Activated naive CD4-positive, alpha-beta T cell treated with anti-CD3 and anti-CD28 coated beads for 36 hours (primary cell): ENCODE measurements at places on chromosomes 11 and 22. TPM values are rescaled to one million over a fixed set of nuclear protein-coding genes. Genes with fewer than 3 reads are reported as not detected.

The BRSK2 gene
- 0.17 TPM for total RNA-seq

The SCGB1A1 gene
- total RNA-seq = not detected

DNA sequence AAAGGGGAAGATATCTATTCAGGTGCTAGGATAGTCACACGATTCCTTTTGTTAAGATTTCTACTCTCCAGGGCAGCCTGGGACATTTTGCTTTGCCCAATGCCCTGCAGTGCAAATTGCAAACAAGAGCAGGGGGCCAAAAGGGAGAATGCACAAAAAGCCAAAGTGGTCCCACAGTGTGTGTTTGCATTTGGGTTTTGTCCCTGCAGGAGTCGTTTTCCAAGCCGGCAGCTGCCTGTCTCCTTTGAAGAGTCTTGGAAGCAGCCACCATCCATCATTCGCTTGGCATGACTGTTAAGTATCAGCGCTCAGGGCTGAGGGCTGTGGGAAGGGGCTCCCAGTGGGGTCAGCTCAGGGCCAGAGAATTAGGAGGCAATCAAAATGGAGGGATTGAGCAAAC, 184.7 kb downstream of the MIAT start:
- DNase-seq = no peak
- H3K36me3 ChIP-seq = no peaks in the 10 kb centered on the region
- H3K4me1 ChIP-seq = no peaks in the 10 kb centered on the region
- H3K27ac ChIP-seq = no peak overlapping the region
- no peaks in the 10 kb centered on the region for H3K27me3 ChIP-seq
- no peak overlapping the region for H3K4me3 ChIP-seq

DNA sequence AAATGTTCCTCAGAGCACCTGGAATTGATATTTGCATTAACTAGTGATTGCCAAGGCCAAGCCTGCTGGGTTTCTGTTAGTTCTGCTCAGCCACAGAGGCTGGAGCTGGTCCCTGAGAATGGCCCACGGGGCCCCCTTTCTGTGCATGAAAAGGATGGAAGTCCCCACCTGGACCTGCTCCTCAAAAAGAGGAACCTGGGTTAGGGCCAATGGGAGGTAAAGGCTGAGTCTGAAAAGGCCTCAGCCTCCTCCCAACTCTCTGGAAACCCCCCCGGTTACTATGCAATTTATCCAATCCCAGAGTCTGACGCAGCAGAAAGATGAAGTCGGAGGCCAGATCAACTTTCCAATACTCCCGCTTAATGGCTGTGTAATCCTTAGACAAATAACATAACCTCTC, 6.8 kb upstream of the CREB3L1 start:
- H3K4me1 ChIP-seq = peaks cover 5% of the 10 kb centered on the region
- H3K4me3 ChIP-seq = no peak overlapping the region
- no peaks in the 10 kb centered on the region for H3K27me3 ChIP-seq
- H3K36me3 ChIP-seq = no peaks in the 10 kb centered on the region
- no peak overlapping the region for H3K27ac ChIP-seq

- no peak for DNase-seq
- no peaks in the 10 kb centered on the region for H3K36me3 ChIP-seq
- no peak overlapping the region for H3K4me3 ChIP-seq
- no peaks in the 10 kb centered on the region for H3K27me3 ChIP-seq
- no peak overlapping the region for H3K27ac ChIP-seq
Measured at GRCh38 chr11:65931773-65932557, 12.7 kb downstream of the DRAP1 start.

GRCh38 chr22:34804091-34804490, 261.9 kb upstream of the ISX start:
- H3K4me3 ChIP-seq = no peak overlapping the region
- no peaks in the 10 kb centered on the region for H3K27me3 ChIP-seq
- no peaks in the 10 kb centered on the region for H3K4me1 ChIP-seq
- DNase-seq = no peak
- H3K27ac ChIP-seq = no peak overlapping the region

DNA sequence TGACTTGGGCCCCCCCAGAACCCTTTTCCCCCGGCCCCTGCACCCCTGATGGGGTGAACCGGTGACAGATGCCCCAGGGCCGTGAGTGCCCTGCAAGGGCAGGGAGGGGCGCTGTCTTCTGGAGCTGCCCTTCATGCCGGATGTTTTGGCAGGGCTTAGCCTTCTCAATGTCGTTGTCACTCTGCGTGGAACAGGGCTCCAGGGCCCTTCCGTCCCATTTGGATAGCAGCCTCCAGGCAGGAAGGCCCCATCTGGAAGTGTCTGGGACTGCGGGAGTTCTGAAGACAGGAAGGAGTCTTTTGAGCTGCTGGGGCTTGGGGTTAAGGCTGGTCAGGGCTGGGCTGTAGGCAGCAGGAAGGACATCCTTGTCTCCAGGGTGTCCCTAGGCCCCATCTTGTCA, 4.6 kb downstream of the FRMD8 start:
- peaks cover 38% of the 10 kb centered on the region for H3K4me1 ChIP-seq
- H3K36me3 ChIP-seq = peaks cover 6% of the 10 kb centered on the region
- H3K4me3 ChIP-seq = no peak overlapping the region
- DNase-seq = no peak
- H3K27ac ChIP-seq = no peak overlapping the region
